M059J (cell line): ENCODE measurements at places on chromosomes 5 and 9. TPM values are rescaled to one million over a fixed set of nuclear protein-coding genes. Genes with fewer than 3 reads are reported as not detected.

- DNase-seq, result no peak
These were observed 10.0 kb downstream of the NR3C1 start for GRCh38 chr5:143393524-143393923.

Gene SPINK13
- not detected in 2 replicates for total RNA-seq

Gene NAIF1
- total RNA-seq, result 10.5 and 13.7 TPM in 2 replicates

Gene GDA
- 0.49 and 0.66 TPM in 2 replicates for total RNA-seq
